ENCODE measurements at places on chromosomes 4 and X. TPM values are rescaled to one million over a fixed set of nuclear protein-coding genes. Genes with fewer than 3 reads are reported as not detected.

DNA sequence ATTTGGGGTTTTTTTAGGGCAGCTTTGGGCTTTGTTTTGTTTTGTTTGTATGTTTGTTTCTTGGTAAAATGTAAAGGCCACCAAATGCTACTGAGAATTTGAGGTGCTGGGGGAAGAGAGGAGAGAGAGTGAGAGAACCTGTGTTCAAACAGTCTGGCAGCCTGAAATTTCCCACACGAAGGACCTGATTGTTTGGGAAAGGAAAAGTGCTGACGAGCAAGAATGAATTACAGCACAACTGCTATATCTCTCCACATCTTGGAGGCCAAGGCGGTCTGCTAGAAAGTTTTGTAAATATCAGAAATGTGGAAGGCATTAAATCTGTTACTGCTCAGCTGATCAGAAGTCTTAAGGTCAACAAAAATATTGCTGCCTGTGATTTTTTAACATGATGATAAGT is 170.5 kb downstream of the PALLD start:
- no peaks in the 10 kb centered on the region for H3K4me1 ChIP-seq
- H3K4me3 ChIP-seq, result no peak overlapping the region
- no peaks in the 10 kb centered on the region for H3K36me3 ChIP-seq
- H3K27ac ChIP-seq, result no peak overlapping the region
- H3K27me3 ChIP-seq, result no peaks in the 10 kb centered on the region

DNA sequence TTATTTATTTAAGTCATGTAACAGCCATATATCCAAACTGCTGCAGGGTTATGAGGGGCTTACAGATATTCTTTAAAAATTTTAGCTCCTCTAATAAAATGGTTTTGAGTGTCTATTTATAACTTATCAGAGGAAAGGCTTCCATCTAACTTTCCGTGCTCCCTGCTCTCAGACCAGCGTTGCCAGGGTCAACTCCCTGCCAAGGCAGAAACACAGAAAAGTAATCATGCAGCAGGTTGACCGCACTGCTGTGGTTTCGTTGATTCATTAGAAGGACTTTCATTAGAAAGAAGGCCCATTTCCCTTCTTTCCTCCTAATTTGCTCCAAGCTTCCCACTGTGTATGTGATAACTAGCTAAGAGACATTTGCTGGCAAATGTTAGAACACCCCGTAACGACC is 33.9 kb downstream of the BCLAF3 start:
- H3K4me3 ChIP-seq, result no peak overlapping the region
- no peaks in the 10 kb centered on the region for H3K4me1 ChIP-seq
- no peaks in the 10 kb centered on the region for H3K27me3 ChIP-seq
- H3K27ac ChIP-seq, result no peak overlapping the region
- DNase-seq, result no peak

- H3K27ac ChIP-seq, result no peak overlapping the region
- no peaks in the 10 kb centered on the region for H3K27me3 ChIP-seq
- no peak for DNase-seq
- no peaks in the 10 kb centered on the region for H3K36me3 ChIP-seq
Measured at GRCh38 chr4:142645475-142646108, 200.5 kb downstream of the INPP4B start.

- H3K27ac ChIP-seq, result no peak overlapping the region
- H3K4me1 ChIP-seq, result no peaks in the 10 kb centered on the region
- no peaks in the 10 kb centered on the region for H3K36me3 ChIP-seq
- no peak for DNase-seq
- H3K4me3 ChIP-seq, result no peak overlapping the region
Measured at GRCh38 chr4:100302061-100303026, 112.1 kb upstream of the DDIT4L start.

- DNase-seq, result no peak
- H3K27ac ChIP-seq, result no peak overlapping the region
- no peaks in the 10 kb centered on the region for H3K27me3 ChIP-seq
- no peak overlapping the region for H3K4me3 ChIP-seq
Measured at GRCh38 chr4:108141213-108141950, 27.4 kb downstream of the LEF1 start.

- no peak within 1 kb of the TSS for H3K27ac ChIP-seq
- H3K36me3 ChIP-seq, result no peaks in the 10 kb centered on the region
Measured at GRCh38 chrX:83508006-83508405, at the start of gene POU3F4. Gene POU3F4, plus strand, starts transcription at chrX:83508290. Its CDS starts 35 bp downstream, at chrX:83508325.

DNA sequence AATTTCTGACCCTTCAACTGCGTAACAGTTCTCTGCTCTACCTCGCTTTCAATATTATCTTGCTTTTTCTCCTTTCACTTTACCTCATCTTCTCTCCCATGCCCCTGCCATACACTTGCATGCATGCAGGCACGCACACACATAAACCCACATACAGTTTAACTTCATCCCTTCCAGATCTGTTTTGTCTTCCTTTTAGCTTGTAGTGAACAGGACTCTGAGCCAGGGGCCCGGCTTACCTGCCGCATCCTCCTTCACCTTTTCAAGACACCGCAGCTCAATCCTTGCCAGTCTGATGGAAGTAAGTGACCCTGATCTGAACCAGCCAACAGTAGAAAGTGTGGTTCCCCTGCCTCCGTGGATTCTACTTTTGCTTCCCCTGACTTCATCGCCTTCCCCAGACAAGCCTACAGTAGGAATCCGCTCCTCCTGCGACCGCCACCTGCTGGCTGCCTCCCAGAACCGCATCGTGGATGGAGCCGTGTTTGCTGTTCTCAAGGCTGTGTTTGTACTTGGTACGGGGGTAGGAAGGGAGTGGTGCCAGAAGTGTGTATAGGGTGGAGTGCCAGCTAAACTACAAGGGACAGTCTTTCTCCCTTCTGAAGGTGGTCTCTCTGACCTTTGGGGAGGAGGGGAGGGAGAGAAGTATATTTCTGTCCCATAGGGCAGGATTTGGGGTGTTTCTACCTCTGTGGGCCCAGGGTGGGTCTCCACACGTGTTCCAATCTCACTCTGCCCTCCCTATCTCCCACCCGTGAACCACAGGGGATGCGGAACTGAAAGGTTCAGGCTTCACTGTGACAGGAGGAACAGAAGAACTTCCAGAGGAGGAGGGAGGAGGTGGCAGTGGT is 10.7 kb downstream of the MED12 start:
- H3K36me3 ChIP-seq, result no peaks in the 10 kb centered on the region
- H3K27me3 ChIP-seq, result no peaks in the 10 kb centered on the region
- no peak overlapping the region for H3K4me3 ChIP-seq
- H3K4me1 ChIP-seq, result no peaks in the 10 kb centered on the region

The SH2D1A gene
- total RNA-seq, result 0.54 TPM
